CD4-positive, alpha-beta T cell (primary cell): ENCODE measurements at places on chromosomes 6 and 20. TPM values are rescaled to one million over a fixed set of nuclear protein-coding genes. Genes with fewer than 3 reads are reported as not detected.
A peak's percentile ranks its signal among the peaks of the same experiment; 100 is the strongest.

GRCh38 chr20:36331209-36331608 lies 25.1 kb downstream of the DLGAP4 start:
- H3K4me1 ChIP-seq, result no peaks in the 10 kb centered on the region
- no peaks in the 10 kb centered on the region for H3K36me3 ChIP-seq
- peaks cover 17% of the 10 kb centered on the region for H3K27me3 ChIP-seq
- H3K27ac ChIP-seq, result no peak overlapping the region
- DNase-seq, result no peak

- H3K4me1 ChIP-seq, result peaks cover 13% of the 10 kb centered on the region
- no peak for DNase-seq
- H3K27me3 ChIP-seq, result no peaks in the 10 kb centered on the region
- no peak overlapping the region for H3K4me3 ChIP-seq
Measured at GRCh38 chr20:36885356-36885755, 9.4 kb downstream of the TLDC2 start.

- no peak for DNase-seq
- H3K27ac ChIP-seq, result no peak overlapping the region
- H3K36me3 ChIP-seq, result no peaks in the 10 kb centered on the region
- H3K27me3 ChIP-seq, result no peaks in the 10 kb centered on the region
- H3K4me1 ChIP-seq, result no peaks in the 10 kb centered on the region
Measured at GRCh38 chr20:37257988-37258387, 3.6 kb downstream of the GHRH start.

DNA sequence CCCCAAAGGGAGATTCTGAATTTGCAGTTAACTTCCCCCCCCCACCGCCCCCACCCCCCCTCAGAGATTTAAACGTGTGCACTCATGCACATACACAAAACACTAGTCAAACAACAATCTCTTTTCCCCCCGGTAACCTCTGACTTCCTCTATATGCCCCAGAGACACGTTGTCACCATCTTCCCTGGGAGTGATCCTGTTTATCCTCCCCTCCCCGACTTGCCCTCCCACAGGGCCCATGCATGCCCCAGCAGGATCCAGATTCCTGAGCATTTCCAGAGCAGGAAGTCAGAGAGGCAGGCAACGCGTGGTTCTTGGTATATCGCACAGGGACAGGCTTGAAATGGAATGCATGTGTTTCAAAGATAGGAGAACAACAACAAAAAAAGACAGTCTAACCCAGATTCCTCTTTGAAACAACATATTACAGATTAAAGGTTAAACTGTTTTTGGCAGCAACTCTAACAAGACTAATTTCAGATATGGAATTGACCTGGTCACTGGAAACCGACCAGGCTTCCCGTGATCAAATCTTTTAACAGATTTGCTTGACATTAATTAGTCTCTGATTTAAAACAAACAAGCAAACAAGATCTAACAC lies 1.3 kb downstream of the BLCAP start:
- H3K4me1 ChIP-seq, result peaks cover 58% of the 10 kb centered on the region
- H3K27me3 ChIP-seq, result no peaks in the 10 kb centered on the region
- H3K4me3 ChIP-seq, result peak overlapping the region; percentile 100
- H3K36me3 ChIP-seq, result peaks cover 4% of the 10 kb centered on the region
- DNase-seq, result no peak
- no peak overlapping the region for H3K27ac ChIP-seq

DNA sequence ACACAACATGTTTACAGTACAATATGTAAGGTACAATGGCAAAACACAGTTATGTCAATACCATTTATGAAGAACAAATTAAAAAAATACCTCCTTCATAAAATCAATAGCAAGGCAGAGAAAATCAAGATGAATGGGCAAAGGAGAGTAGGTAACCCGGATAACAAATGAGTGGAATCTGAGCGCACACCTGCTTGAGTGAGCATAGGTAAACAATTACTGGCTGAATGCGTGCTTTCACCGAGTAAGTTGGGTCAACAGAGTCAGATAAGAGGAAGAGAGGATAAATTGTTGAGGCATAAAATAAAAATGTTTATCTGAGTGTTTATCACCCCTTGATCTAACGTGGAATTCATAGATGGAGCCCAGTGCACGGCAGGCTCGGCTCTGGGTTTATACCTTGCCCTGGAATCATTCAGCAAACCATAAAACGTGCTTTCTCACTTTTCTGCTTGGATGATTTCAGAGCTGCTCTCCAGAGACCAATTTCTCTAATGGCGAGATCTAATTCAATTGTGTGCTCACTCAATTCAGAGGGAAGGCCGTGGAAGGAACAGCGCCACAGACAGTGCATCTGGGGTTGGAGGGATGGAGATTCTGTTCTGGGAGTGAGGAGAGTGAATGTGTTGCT lies 224.8 kb upstream of the MAP3K7 start:
- H3K27me3 ChIP-seq, result no peaks in the 10 kb centered on the region
- H3K27ac ChIP-seq, result no peak overlapping the region
- no peak for DNase-seq
- H3K4me3 ChIP-seq, result no peak overlapping the region

- H3K4me1 ChIP-seq, result peaks cover 3% of the 10 kb centered on the region
- H3K36me3 ChIP-seq, result no peaks in the 10 kb centered on the region
- no peak overlapping the region for H3K27ac ChIP-seq
- no peaks in the 10 kb centered on the region for H3K27me3 ChIP-seq
- no peak for DNase-seq
- no peak overlapping the region for H3K4me3 ChIP-seq
Measured at GRCh38 chr6:26426691-26427450, 13.4 kb upstream of the BTN3A3 start.

Gene C6orf132
- total RNA-seq, result not detected

Gene ADGRB3
- not detected for total RNA-seq

Gene TEAD3
- total RNA-seq, result not detected
